ENCODE measurements at places on chromosomes 5 and 9. TPM values are rescaled to one million over a fixed set of nuclear protein-coding genes. Genes with fewer than 3 reads are reported as not detected.

DNA sequence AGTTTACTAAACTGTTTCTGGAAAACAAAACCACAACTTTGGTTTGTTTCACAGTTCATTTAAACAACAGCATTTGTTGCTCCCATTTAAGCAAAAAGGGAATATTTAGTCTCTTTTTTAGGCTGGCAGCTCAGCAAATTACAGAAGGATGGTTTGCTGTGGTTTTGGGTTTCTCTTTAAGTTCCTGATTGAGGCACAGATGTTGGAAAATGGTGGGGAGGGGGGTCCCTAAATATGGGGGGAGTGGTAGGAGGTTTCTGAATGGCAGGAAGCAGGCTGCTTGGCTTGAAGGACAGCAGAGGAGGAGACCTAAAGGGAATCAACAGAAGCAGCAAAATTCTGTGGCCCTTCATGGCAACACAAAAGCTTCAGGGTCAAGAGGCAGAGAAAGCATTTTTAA is 263.4 kb downstream of the ZSWIM6 start:
- no peak for DNase-seq

DNA sequence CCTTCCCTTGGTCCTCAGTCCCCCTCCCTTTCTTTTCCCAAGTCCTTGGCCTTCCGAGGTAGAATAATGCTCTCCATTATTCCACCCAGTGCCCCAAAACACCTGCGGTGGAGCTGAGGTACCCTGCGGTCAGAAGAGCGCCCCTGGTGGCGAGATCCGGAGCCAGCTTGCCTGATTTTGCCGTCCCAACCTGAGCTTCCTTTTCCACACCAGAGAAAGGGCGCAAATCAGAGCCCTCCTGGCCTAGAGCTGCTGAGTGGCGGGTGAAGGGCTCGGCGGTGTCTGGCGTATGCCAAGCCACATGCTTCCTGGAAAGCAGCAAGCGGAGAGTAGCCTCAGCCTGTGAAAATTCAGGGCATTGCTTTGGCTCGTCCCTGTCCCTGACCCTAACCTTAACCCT is 21.1 kb upstream of the CARTPT start:
- DNase-seq, result no peak

- no peak for DNase-seq
These were observed 80.6 kb upstream of the SHB start for GRCh38 chr9:38149647-38150046.

DNA sequence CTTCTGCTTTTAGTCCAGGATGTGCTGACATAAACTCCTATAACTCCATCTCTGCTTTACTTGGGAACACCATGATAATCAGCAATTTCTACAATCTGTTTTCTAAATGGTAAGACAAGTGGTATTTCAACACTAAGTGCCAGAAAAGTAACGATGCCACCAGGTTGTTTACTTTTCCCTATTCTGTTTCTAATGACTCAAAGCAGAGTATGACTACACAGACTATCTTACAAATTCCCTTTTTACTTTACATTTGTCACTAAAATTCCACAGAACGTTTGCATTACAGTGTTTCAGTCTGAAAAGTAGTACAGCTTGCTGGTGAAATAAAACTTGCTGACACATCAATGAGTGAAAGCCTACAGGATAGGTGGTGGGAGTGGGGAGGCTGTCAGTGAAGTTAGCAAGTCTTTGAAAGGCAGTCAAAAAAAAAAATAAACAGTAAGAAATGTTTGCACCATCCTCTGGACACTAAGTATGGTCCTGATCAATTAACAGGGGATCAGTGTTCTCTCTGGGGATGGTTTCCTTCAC is 186.5 kb downstream of the LURAP1L start:
- DNase-seq, result no peak

DNA sequence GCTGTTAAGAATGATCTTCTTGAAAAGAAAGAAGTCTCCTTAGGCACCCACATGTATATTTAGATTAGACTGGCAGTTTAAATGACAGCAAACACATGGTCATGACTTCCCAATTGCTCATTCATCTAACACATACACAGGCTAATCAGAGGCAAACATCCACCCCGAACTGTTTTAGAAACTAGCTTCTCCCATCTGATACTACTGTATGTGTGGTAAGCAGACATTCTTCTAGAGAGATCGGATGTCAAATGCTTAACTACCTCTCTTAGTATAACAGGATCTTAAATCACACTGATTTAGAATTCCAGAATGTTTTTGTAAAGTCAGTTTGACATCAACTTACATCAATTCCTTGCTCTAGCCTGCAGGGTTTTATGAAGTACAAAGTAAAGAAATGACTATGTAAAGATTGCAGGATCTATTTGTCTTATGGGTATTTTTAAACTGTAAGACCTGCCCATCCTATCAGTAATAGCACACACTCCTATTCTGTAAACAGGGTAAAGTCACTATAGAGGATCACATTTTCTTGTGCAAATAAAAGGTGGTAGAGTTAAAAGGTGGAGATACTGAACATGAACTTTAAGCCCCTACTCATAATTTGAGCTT is 239.7 kb downstream of the MLLT3 start:
- no peak for DNase-seq

DNA sequence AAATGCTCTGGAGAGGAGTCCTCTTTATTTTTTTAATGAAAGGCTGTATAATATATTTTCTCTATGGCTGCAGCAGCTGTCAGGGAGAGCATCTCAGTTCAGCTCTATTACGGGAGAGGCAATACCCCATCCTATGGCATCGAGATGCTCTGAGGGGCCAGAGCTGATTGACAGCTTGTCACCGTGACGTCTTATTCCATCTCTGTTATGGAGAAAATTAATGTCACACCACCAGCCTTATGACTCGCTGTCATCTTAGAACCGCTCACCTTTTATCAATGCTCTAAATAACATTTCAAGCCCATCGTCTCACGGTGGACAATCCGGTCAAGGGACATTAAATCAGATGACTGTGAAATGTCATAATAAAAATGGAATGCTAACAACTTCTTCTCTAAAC is 273.5 kb downstream of the SLF1 start:
- DNase-seq, result no peak

DNA sequence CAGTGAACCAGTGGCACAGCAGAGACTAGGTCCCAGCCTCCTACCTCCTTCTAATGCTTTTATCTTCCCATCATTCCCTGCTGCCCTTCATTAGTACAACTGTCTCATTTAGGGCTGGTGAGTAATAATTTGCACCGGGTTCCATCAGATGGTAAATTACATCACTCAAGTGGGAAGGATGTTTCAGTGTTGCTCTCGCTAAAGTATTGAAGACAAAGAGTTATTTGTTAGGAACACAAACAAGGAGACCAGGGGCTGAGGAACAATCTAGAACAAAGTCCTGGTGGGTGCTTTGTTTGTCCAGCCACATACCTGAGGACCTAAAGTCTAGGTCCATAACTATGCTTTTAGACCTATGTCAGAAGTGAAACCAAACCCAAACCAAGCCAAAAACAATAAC is 52.4 kb downstream of the SEC61B start:
- DNase-seq, result no peak

DNA sequence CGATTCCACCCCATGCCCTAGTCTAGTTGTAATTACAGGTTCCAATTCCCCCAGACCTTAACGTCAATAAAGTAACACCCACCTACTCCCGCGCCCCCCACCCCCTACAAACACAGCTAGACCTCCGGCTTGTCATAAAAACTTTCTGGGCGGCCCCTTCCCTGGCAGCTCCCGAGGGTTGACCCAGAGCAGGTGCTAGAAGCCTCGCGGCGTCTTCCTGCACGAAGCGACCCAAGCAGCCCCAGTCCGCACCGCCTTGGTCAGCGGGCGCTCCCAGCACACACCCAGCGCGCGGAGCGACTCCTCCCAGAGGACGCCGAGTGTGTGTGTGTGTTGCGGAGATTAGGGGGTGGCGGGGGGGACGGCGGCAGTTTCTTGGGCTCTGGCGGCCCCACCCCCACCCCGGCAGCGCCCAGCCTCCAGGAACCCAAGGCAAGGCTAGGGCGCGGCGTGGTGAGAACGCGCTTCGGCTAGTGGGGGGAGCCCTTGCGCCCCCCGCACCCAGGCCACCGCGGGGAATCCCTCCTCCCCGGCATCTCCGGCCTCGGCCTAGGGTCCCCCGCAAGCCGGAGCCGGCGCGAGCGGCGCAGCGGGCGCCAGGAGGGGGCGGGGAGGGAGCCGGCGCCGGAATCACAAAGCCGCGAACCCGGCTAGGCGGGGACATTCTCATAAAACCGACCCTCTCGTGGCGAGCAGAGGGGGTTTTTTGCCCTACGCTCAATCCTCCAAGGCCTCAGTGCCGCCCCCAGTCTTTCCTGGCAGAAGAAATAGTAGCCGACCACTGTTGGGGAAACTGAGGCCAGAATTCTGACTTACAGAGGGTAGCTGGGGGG is 2.2 kb downstream of the PCDH1 start:
- no peak for DNase-seq

DNA sequence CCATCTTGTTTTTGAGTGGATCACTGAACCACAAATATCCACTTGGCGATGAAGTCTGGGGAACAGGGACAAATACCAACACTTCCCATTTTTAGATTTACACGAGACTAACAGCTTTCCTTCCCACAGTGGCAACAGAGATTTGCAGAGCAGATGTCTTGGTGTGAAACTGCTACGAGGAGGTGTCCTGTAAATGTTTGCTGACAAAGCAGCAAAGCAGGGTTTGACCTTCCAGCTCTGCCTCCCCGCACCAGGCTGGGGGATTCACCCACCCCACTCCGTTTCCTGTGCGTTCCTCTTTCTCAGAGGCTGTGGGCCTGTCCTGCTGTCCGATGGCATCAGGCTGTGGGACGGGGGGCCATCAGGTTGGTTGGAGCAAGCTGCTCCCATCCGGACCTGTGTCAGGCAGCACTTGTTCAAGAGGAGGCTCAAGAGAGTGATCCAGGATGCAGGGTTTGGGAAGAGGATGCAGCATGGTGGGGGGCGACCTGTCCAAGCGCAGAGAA is 693 bp upstream of the RGS3 start:
- DNase-seq, result no peak

DNA sequence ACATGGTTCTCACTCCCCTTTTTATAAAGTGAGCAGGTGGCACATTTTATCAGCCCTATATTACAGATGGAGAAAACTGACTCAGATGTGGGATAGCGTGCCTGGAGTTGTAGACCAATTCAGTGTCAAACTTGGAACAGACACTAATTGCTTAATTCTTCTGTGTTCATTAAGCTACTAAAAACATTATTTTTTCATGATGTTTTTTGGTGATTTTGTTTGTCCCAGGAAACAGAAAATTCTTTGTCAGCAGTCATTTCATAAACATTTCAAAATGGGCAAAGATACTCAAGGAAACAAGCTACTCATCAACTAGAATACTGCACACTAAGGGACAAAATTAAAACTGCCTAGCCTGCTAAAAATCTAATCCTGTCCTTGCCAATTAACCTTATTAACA is 2.2 kb downstream of the ABHD17B start:
- no peak for DNase-seq

DNA sequence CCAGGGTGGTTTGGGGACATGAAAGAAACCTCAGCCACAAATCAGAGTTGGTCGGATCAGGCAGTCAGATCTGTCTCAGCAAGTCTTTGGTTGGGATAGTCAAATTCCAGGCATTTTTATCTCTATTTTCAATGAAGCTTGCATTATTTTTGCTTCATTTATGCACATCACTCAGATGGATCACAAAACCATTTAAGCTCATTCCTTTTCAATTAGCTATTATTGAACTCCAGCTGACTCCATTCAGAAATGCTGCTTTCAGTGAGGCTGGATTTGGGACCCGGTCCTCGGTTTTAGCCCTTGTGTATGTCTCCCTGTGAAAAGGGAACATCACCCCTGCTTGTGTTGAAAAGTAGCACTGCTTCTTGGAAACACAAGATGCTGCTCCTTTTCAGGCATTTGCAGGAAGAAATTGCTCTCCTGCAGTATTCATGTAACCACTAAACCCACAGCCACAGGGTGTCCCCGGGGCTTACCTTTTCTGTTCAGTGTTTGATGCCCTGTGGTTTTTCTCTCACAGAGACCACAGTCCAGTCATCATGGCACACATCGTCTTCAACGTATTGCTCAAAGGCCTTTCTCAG is 232.9 kb downstream of the NFIB start:
- DNase-seq, result no peak

- DNase-seq, result no peak
These were observed 11.3 kb downstream of the CTXN3 start for GRCh38 chr5:127660047-127660733.

DNA sequence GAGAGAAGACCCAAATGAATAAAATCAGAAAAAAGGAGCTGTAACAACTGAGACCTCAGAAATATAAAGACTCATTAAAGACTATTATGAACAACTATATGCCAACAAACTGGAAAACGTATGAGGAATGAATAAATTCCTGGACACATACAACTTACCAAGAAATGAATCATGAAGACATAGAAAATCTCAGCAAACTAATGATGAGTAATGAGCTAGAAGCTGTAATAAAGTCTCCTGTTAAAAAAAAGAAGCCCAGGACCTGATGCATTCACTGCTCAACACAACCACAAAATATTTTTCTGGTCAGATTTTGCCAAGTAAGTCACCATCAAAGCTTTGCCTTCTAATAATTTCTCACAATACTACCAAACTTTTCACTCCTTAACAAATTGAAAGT is 666.7 kb downstream of the LRRC70 start:
- DNase-seq, result no peak

- DNase-seq, result no peak
These were observed 28.8 kb upstream of the PANK3 start for GRCh38 chr5:168607946-168608345.

DNA sequence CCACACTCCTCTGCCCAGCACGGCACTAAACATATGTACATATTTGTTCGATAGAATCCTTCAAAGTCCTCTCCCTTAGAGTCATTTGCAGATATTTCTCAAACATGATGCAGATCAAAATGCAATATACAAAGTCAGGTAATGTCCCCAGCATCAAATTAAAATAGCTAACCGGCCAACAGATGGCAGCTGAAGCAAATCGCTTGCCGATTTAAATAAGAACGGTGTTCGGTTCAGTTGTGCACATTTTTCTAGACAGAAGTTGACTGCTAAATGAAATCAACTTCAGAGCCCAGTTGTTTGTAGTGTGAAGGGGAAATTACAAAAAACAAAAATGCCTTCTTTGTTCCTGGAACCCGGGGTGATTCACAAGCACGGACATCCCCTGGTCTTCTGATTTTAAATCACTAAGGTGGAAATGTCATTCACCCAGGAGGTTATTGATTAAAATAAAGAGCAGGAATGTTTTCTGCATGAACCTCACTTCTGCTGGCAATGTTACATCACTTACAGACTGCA is 219.2 kb downstream of the EBF1 start:
- DNase-seq, result no peak

- DNase-seq, result no peak
These were observed 43.4 kb downstream of the OTULIN start for GRCh38 chr5:14707811-14708390.

DNA sequence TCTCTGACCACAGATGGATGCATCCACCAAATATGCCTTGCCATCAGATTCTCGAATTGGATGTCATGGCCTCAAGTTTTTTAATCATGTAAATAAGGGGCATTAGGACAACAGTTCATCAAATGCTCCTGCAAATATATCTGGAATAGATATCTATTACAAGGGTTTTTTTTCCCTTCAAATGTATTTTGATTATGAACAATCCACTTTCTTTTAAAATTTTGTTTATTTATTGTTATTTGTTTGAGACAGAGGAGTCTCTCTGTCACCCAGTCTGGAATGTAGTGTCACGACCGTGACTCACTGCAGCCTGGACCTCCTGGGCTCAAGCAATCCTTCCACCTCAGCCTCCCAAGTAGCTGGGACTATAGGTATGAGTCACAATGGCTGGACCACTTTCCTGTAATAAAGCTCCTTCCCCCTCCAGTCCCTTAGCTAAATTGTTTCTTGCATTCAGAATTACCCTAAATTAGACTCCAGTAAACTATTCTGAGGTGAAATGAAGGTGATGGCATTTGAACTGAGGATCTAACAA is 1412.1 kb downstream of the EFNA5 start:
- DNase-seq, result no peak

The ZNF658 gene
- 3.6 TPM for total RNA-seq

The SLC1A1 gene
- total RNA-seq, result 0.05 TPM

The FAM200C gene
- 3.0 TPM for total RNA-seq

The NAIF1 gene
- 14.6 TPM for total RNA-seq

The IGFBPL1 gene
- total RNA-seq, result 13.7 TPM
